ENCODE measurements at places on chromosomes 11 and 22.

- DNase-seq, result no peak
Measured at GRCh38 chr22:34111210-34111824, 191.0 kb upstream of the LARGE1 start.

DNA sequence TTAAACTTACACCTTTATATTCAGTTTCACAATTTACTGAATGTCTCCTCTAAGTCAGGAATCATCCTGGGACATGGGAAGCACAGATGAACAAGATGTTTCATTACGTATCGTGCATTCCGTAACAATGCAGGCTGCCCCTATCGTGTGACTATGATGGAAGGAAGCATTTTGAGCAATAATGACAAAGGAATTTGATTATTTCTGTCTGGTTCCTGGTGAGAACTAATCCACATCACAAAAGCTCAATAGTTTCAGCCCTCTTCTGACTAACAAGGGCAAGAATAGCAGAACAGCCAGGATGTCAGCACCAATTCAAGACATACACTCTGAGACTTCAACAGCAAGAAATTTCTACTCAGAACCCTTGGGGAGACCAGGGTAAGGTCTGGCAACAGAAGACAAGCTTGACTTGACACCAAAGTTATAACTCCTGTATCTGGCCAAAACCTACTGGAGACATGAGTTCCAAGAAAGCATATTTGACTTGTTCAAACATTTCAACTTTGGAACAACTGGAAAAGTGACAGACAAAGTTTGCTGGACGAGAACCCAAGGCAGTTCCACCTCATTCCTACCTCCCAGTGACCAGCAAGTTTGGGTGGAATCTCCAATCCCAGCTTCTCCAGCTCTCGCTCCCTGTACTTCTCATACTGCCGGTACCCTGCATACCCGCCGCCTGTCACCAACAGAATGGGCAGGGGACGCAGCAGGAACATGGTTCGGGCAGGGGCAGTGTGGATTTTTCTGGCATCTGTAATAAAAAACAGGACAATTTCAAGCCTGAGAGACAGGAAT, 14.3 kb downstream of the PISD start:
- DNase-seq, result peak; percentile 83

DNA sequence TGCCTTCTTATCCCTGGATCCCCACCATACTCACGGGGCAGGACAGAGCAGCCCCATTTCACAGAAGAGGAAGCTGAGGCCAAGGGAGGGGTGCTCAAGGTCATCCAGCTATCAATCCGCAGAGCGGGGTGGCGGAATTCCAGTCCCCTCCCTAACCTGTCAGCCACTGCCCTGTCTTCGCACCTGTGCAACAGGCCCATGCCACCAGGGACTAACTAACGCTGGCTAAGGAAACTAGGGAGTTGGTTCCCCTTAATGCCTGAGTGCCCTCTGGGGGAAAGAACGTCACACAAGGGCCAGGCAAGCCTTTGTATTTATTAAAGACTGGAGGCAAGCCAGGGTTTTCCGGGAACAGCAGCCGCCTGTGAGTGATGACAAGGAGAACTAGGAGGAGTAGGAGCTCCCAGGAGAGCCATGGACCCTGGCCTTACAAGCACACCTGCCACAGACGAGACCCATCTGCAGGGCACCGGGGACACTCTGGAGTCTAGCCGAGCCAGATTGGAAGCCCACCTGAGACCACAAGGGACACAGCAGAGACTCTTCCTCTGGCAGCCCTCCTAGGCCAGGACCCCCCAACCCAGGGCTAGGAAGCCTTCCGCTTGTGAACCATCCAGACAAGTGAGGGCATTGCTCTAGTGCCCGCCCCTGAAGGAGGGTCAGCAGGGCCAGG, 64.4 kb downstream of the MYH9 start:
- no peak for DNase-seq

DNA sequence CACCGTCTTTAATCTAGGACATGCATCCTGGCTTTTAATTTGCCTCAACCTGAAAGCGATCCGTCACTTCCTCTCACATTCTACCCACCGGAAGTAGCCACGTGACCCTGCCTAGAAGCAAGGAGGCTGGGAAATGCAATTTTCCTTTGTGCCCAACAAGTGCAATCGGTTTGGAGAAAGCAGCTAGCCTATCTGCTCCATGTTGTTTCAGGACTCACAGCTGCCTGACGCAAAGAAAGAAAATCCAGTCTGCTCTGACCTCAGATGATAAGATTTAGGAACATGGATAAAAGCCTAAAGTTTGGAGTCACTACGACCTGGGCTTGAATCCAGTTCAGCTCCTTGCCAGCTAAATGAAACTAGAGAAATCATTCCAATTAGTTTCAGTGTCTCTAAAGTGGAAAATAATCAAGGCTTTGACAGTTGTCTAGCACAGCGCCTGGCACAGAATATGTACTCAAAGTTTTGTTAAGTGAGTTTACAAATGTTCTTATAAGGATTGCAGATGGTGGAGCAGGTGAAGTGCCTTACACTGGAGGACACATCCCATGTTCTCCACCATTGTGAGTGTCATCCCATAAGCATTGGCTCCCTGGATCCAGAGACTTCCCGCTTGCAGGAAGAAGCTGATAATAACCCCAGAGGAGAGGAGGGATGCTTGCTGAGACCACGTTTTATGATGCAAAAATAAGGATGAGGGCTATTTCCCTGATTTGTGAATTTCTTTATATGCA, 553.7 kb downstream of the MN1 start:
- no peak for DNase-seq

GRCh38 chr11:78926633-78927338, 352.1 kb upstream of the NARS2 start:
- DNase-seq, result no peak

DNA sequence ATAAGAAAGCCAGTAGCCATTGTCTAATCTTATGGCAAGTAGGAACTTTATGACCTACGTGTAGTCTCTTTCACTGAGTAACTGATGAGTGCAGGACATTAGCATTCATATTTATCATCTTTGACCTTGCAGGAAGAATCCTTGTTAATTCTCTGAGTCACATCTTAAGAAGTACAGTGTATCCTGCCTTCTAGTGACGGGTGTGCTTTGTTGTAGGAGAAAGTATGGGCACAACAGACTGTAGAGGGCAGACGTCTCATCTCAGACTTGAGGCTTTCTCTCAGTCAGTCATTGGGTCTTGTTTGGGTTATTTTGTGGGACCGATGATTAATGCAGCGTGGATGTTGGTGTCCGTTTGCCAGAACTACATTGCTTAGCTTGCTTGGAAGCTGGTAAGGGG, 6.8 kb downstream of the RNF214 start:
- DNase-seq, result peak; percentile 83

DNA sequence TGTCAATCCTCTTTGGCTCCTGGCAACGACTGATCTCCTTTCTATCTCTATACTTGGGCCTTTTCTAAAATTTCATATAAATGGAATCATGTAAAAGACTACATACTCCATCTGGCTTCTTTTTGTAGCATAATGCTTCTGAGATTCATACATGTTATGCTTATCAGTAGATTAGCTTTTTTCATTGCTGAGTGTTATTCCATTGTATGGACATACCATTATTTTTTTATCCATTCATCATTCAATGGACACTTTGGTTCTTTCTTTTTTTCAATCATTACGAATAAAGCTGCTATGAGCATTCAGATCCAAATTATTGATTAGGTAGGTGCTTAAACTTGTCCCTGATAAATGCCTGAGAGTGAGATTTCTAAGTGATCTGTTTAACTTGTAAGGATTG, 11.7 kb upstream of the ARL14EP start:
- DNase-seq, result no peak

DNA sequence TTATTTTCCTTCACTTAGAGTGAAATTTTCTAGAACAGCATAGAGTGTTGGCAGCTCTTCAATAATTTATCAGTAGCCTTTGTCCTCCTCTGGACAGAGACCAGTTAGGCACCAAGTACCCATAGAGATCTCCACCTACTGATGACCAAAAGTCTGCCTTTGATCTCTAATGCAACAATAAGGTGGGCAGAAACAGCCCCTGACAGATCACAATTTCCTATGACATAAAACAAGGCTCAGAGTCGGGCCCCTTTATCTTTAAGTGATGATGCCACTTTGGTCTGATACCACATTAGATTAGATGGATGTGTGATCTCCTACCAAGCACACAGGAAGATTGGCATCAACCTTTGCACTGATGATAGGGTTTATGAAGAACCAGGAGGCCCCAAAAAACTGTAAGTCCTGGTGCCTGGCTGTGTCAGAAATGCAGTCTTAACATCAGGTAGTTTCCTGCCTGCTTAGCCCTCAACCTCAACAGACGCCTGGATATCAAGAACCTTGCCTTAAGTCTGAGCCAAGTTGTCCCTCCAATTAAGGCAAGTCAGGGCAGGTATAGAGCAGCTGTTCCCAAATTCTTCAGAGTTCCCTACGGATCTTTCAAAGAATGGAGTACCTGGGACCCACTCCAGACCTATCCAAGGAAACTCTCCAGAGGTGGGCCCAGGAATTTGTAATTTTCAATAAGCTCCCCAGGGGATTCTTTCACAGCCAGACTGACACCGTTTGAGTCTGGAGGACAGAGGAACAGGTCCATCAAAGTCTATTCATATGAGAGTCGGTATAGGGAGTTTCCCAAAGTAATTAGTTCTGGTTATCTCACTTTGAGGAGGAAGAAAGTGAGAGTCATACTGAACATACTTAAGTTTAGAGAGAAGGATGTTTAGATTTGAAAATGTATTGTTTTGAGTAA, 30.6 kb upstream of the TMPRSS4 start:
- DNase-seq, result no peak

DNA sequence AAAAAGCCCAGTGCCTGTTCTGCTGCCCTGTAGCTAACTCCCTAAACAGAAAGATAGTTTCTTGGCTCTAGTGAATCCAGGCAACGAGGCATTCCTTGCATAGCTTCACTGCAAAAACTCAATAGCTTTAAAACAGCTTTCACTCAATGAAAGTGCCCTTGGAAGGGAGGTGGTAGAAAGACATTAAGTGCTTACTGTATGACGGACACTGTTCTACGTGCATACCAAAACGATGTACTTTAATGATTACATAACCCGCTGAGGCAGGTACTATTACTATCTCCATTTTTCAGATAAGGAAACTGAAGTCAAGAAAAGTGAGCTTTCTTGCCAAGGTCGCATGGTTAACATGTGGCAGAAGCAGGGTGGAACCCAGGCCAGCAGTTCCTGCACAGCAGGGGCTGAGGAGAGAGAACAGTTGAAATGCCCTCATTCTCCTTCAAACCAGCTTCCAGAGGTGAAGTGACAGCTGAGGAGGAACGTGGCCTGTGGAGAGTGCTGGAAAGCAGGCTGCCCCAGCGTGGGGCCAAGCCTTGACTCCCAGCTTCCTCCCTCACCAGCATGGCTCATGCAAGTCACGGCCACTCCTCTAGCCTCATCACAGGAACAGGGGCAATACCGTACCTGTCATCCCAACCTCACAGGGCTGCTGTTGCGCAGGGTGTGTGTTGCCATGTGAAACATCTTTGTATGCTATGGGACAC, 227.5 kb upstream of the NARS2 start:
- no peak for DNase-seq

GRCh38 chr11:12395333-12395732, 18.0 kb downstream of the PARVA start:
- DNase-seq, result no peak

DNA sequence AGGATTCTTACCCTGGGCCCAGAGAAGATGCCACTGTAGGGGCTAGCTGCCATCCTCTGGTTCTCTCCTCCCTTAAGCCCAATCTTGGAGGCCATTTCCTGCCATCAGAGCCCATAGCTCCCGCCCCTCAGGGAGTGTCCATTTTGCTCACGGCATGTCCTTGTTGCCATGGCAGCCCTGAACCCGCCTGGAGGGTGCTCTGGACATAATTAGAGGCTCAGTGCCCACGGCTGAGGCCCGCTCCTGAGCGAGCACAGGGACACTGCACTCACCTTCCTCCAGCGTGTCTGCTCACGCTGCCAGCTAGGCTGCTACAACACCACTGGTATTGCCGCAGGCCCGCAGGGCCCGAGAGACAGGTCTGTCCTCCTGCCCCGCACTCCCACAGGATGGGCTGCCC, 11.1 kb upstream of the SUSD2 start:
- no peak for DNase-seq

Data from skeletal muscle cell (primary cell).